Natural killer cell (primary cell): ENCODE measurements at places on chromosomes 7 and 10.

DNA sequence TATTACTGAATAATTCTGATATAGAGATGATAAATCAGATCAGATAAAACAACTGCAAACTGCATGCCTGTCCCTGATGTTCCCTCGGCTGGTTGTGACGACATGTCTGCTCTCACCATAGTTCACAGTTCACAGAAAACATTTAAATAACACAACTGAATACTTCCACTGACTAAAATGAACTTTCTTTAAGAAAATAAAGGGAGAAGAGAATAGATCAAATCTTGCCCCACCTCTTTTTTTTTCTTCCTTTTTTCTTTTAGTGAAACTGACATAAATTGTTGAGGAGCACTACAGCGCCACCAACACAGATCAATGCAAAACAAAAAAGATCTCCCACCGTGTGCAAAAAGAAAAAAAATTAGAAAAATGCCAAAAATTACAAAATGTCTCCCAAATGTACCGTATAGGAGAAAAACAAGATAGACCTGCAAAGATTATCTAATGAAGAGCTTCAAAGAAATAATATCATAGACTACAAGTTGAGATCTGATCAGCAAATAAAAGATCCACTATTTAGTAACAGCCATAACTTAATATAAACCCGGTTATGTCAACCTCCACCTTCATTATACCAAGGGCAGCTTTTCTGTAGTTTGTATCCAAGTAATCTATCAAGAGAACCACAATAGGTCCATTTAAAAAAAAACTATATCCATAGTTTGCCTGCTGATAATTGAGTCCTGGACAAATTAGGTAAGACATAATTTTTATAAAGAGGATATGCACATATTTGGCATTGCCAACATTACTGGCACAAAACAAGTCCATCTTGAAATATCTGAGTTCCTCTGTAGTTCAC lies 30.7 kb upstream of the EPC1 start:
- DNase-seq = no peak

DNA sequence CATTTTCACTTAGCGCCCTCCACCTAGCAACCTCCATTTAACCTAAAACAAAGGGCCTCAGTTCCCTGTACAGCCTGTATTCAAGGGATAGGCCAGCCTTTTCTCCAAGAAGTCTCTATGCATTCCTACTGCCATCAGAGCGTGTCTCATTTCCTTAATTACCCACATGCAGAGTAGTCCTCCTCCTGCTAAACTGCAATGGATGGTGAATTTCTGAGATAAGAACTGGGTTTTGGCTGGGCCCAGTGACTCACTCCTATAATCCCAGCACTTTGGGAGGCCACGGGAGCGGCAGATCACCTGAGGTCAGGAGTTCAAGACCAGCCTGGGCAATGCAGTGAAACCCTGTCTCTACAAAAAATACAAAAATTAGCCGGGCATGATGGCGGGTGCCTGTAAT lies 71.1 kb upstream of the GPR158 start:
- DNase-seq = no peak

GRCh38 chr10:15879663-15880062 lies 19.4 kb upstream of the MINDY3 start:
- no peak for DNase-seq

DNA sequence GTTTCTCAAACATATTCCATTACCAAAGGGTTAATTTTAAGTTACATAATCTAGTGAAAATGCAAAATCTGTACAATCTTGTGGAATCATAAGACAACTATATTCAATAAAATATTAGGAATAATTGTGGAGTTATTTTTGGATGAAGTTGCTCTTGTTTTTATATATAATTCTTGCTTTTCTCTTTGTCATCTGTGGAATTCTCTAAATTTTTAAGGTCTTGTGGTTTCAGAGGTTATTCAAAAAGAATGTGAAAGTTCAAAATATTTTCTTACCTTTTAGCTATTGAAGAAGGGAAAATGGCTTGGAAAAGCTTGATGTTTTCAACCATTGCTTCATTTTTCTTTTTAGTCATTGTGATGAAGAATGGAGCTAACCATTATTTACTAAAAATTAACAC lies 552.1 kb downstream of the TFEC start:
- no peak for DNase-seq

DNA sequence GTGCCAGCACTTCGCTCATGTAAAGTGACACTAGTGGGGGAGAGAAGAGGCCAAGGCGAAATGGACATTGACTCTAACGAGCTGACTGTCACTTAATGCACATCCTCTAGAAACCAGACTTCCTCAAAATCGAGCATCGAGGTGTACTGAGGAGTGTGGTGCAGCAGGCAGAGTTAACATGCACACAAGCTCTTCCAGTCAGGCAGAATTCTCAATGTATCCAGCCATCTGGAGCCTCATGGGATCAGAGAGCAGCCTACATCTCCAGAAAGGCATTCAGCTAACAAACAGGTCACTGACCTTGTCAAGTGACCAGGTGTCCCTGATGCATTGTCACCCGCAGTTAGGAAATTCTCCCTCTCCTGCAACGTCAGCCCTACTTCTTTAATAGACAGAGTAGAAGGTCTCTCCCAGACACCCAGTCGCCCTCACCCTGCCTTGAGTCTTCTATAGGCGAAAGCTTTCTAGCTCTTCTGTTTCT lies 259.8 kb upstream of the AOAH start:
- DNase-seq = no peak

GRCh38 chr7:67463316-67463715 lies 466.7 kb downstream of the TYW1 start:
- DNase-seq = no peak

GRCh38 chr7:121871188-121871587 lies 1.8 kb upstream of the PTPRZ1 start:
- DNase-seq = no peak

- DNase-seq = no peak
These were observed 156.3 kb upstream of the PRSS58 start for GRCh38 chr7:142414135-142414534.

DNA sequence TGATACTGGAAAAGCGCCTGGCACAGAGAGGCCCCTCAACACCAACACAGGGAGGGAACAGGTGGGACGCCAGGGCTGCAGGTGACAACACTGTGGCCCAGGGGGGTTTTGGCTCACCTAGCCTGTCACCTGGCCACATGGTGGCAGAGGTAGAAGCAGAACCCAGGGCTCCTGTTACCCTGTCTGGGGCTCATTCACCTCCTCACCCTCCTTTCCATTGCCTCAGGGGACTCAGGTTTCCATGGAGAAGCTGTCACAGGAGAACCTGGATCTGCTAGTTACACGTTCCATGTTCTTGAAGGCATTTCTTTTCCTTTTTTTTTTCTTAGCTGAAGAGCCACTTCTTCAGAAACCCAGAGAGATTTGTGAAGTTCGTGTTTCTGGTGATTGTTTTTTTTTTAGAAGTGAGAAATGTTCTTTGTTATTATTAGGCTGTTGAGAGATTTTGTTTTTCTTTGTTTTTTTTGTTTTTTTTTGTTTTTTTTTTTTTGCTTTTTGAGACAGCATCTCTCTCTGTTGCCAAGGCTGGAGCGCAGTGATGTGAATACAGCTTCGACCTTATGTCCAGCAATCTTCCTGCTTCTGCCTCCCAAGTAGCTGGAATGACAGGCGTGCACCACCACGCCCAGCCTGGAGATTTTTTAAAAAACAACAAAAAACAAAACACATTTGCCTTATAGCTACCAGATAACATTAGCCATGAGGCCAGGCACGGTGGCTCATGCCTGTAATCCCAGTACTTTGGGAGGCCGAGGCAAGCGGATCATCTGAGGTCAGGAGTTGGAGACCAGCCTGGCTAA lies 16.0 kb downstream of the DENND2A start:
- DNase-seq = no peak

DNA sequence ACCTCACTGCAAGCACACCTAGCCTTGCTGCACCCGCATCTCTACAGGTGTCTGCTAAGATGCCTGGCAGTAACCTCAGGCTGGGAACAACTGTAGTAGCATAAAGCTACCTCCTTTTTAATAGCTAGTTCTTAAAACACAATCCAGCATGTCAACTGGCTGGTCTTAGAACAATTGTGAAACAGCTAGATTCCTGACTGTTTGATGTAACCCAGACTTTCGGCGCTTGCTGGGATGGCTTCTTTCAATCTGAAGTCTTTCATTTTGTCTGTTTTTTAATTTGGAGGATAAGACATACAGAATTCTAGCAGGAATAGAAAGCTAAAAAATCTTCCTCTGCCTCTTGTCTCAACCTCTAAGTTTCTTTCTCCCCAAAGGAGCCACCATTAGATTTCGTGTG lies 59.8 kb downstream of the GSDME start:
- DNase-seq = no peak

- DNase-seq = no peak
These were observed 221.5 kb downstream of the ADAM12 start for GRCh38 chr10:126166797-126167196.

GRCh38 chr10:72329290-72330068 lies 25.2 kb downstream of the DNAJB12 start:
- DNase-seq = no peak

- no peak for DNase-seq
These were observed 218.8 kb downstream of the AUTS2 start for GRCh38 chr7:69817121-69817520.
